Dorsolateral prefrontal cortex (tissue), 122 donors: ENCODE measurements at places on chromosomes 1 and 21.

DNA sequence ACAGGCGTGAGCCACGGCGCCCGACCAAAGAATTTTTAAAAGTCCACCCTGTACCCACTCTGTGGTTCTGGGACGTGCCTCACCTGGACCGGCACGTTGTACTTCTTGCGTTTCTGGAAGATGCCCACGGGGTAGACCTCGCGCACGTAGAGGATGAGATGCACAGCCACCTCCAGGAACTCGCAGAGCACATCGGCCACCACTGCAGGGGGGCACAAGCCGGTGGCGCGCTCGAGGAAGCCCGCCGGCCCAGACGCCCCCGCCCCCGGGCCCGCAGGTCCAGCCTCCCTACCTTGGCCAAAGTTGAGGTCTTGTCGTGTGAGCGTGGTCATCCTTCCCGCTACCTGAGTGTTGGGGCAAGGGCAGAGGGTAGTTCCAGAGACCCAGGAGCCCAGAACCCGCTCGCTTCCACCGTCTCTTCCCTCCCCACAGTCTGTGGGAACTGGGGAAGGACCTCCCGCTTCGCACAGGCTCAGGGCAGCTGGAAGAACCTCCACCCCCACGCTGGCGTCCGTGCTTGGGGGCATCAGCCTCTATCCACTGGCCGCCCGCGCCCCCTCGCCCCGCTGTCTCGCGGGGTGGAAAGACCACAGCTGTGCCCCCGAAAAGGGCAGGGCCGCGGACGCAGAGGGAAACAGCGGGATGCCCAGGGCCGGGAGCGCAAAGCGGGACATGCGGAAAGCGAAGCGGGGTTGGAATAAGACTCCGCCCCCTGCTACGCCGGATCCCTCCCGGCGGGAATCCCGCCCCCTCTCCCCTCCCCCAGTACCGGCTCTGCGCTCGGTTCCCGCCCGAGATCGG is 478 bp downstream of the MAD2L2 start:
- DNase-seq, result peak; percentile 29

DNA sequence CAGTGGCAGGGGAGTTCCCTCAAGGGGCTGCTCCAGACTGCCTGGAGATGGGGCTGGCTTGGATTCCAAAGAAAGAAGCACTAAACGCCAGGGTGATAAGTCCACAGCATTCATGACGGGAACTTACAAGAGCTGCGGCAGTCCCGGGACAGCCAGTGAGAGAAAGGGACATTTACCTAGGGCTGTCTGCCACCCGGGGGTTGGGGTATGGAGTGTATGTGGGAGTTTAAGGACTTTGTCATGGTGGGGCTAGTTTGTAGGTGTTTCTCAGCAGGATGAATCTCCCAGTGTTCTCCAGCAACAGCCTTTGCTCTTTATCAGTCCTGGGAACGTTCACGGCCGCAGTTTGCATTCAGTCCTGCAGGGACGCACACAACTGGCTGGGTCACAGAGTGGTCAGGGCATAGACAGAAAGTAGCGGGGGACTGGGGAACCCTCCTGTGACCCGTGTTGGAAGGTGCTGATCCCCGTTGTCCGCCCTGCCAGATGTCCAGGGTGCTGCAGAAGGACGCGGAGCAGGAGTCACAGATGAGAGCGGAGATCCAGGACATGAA is 41.4 kb upstream of the HMGN1 start:
- DNase-seq, result no peak

- DNase-seq, result no peak
Measured at GRCh38 chr1:21876267-21876666, 60.8 kb downstream of the HSPG2 start.

- no peak for DNase-seq
Measured at GRCh38 chr1:194117582-194117981, 931.2 kb upstream of the B3GALT2 start.

GRCh38 chr1:218587900-218588299 is 242.8 kb downstream of the TGFB2 start:
- no peak for DNase-seq

DNA sequence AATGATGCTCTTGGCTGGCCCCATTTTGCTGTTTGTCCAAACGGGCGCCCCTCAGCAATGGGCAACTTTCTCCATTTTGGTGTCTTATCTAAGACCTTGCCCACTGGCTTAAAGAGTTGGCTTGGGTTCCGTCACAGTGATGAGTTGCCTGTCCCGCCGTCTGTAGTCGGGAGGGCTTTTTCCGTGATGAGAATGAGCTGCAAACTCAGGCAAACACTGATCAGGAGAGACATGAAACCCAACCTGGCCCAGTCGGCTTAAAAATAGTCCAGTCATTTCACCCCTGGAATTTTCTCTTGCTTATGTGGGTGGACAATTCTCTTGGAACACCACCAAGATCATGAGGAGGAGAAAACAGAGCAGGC is 79.3 kb downstream of the ST6GALNAC3 start:
- no peak for DNase-seq

DNA sequence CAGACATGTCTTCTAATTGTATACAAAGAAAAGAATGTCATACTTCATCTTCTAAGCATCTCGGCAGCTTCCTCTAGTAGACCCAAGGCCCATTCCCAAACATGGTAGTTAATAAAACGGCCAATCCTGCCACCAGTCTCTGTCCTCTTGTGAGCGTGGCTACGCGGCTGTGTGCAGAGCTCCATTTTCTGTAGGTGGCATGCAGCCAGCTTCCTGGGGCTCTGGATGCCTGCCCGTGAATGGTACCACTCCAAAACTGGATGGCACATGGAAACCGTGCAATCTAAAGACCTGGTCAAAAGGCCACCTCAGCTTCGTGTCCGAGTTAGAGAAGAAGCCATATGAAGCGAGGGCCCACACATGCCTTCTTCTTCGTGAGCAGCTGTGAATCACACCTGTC is 110.7 kb downstream of the SIPA1L2 start:
- DNase-seq, result no peak

DNA sequence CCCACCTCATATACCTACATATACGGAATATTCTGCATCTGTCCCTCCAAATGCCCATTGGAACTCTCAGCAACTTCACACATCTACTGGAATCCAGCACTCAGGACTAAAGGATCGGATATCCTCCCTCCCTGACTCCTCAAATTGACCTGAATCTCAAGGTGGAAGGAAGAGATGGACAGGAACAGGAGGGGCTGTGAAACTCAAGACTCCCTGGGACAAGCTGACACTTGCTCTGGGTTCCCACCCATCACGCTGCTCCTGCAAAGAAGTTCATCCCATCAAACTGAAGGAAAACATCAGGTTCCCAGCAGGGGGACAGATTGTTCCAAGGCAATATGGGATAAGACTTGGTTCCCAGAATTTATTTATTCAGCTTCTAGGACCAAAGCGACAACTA is 30.3 kb upstream of the TIAM1 start:
- no peak for DNase-seq

DNA sequence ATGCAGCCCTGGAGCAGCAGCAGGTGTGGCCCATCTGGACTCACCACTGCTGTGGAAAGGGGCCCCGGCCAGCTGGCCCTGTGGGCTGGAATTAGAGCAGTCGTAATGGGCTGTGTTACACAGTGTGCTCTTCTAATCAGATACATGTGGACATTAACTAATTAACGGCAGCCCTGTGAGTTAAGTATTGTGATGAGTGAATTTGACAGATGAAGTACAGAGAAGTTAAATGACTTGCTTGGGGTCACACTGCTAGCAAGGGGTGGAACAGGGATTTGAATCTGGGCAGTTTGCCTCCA is 58.6 kb downstream of the MDM4 start:
- DNase-seq, result no peak

GRCh38 chr1:112761714-112762480 is 46.8 kb upstream of the PPM1J start:
- DNase-seq, result no peak
